Activated CD8-positive, alpha-beta memory T cell treated with anti-CD3 and anti-CD28 coated beads for 4 hours (primary cell): ENCODE measurements at places on chromosomes 3 and 15.

DNA sequence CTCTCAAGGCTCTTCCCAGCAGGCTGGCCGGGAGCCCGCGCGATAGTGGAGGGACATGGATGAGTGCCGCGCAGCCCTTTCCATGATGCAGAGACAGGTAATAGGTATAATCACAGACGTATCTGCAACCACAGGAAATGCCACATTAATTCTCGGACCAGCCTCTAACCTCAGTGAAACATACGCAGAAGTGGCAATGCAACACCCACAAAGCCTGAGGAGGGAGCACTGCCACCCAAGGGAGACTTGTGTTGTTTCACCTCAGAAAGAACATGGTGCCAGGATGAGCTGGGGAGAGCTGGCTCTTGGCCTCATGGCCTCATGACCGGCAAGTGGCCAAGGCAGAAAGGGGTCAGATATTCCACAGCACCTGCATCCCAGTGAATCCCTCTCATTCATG lies 39.0 kb downstream of the PGPEP1L start:
- no peak for DNase-seq

DNA sequence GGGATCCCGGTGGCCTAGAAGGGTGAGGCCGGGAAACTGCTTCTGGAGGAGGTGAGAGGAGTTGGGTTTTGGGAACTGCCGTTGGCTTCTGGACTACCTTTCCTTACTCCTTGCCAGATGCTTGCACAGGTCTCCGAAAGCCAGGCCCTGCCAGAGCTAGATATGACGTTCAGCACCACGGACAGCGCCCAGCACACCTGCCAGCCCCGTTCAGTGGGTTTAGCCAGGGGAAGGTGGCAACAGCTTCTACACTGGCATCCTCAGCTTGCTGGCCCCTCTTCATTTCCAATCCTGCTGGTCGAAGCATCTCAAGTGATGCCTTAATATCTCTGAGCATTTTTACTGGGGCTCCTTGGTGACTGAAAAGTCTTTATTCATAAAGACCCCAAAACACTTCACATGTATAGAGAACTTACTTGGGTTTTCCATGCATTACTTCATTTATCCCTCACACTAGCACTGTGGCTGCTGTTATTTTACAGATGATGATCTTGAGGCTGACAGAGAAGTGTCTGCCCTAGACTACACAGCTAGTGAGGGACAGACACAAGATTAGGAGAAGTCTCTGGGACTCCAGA lies 21.9 kb downstream of the HCN4 start:
- peak; percentile 2 for DNase-seq

DNA sequence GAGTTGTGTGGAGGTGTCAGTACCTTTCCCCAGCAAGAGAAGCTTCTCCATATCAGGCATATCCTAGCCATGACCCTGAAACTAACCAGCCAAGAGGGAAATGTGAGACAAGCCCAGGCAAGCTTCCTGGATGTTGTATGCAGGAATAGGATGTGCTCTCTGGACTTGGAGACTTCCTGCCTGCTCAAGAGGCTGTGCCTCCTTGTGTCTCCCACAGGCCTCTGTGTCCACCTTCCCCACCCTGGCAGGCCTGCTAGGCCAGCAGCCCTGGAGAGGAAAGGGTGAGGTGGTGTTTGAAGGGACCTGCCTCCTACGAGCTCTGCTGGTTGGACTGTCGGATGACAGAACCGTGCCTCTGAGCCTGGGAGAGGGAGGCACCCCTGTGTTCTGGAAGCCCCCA lies 2.1 kb upstream of the DYNLT2B start:
- DNase-seq: no peak

DNA sequence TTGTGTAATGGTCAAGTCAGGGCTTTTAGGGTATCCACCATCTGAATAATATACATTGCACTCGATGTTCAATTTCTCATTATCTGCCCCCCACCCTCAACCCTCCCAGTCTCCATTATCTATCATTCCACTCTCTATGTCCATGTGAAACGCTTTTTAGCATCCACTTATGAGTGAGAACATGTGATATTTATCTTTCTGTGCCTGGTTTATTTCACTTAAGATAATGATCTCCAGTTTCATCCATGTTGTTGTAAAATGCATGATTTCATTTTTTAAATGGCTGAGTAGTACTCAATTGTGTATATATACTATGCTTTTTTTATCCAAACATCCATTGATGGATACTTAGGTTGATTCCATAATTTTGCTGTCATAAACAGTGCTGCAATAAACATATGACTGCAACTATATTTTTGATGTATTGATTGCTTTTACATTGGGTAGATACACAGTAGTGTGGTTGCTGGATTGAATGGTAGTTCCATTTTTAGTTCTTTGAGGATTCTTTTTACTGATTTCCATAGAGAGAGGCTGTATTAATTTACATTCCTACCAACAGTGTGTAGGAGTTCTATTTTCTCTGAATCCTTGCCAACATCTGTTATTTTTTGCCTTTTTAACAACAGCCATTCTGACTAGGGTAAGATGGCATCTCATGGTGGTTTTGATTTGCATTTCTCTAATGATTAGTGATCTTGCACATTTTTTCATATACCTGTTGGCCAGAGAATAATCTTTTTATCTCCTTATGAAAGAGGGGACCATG lies 332.9 kb upstream of the TGFBR2 start:
- no peak for DNase-seq

GRCh38 chr3:189937302-189938127 lies 183.2 kb downstream of the P3H2 start:
- no peak for DNase-seq

- DNase-seq: no peak
These were observed 29.0 kb upstream of the ZNF710 start for GRCh38 chr15:89972085-89972484.

- DNase-seq: no peak
These were observed 62.9 kb upstream of the XCR1 start for GRCh38 chr3:46090161-46090591.

- DNase-seq: no peak
These were observed 26.7 kb upstream of the MCF2L2 start for GRCh38 chr3:183455089-183455488.

- DNase-seq: no peak
These were observed 22.7 kb downstream of the HEG1 start for GRCh38 chr3:125033135-125033534.

GRCh38 chr15:67863442-67863987 lies 23.7 kb upstream of the RNU6-1 start:
- peak; percentile 47 for DNase-seq

DNA sequence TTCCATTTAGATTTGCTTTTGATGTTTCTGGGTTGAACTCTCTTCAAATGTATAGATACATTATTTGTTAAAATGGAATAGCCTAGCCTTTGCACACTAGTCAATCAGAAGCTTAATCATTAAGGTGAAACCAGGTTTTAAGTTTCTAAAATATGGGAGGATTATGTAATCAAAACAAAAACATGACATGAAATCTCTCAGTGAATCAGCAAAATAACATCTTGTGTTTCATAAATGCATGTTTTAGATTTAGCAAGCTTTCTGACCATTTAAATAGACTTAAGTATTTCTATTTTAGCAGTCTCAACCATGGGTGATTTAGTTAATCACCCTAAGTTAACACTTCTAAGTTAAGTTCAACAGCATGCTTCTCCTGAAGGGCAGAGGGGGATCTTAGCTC lies 11.3 kb downstream of the GTF2E1 start:
- no peak for DNase-seq

- no peak for DNase-seq
These were observed 1.0 kb upstream of the ISY1 start for GRCh38 chr3:129161860-129162271.

DNA sequence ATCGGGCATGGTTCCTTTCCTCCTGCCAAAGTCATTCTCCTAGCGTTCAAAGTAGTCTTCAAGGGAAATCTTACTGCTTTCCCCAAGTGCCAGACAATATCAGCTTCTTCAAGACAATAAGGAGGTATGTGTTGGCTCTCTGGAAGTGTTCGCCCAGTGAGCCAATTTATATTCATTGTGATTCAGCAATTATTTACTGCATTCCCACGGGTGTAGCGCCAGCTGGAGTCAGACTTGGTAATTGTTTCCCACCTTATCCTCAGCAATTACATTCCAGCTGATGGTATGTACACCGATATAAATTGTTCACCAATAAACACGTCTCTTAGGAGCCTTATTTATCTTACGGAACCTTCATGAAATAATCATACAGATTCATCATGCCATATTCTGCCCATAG lies 103.6 kb upstream of the CTNNB1 start:
- DNase-seq: no peak

DNA sequence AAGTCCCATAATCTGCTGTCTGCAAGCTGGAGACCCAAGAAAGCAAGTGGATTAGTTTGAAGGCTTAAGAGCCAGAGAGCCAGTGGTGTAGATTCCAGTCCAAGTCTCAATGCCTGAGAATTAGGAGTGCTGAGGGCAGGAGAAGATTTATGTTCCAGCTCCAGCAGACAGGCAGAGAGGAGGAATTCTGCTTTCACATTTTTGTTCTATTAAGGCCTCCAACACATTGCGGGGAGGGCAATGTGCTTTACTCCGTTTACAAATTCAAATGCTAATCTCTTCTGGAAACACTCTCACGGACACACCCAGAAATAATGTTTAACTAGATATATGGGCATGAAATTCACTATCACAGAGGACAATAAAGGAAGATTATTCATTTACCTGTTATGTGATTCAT lies 54.0 kb downstream of the DPH6 start:
- no peak for DNase-seq
